ENCODE measurements at places on chromosomes 1 and 21.

GRCh38 chr1:5222626-5223025 is 568.2 kb downstream of the AJAP1 start:
- no peak for DNase-seq

DNA sequence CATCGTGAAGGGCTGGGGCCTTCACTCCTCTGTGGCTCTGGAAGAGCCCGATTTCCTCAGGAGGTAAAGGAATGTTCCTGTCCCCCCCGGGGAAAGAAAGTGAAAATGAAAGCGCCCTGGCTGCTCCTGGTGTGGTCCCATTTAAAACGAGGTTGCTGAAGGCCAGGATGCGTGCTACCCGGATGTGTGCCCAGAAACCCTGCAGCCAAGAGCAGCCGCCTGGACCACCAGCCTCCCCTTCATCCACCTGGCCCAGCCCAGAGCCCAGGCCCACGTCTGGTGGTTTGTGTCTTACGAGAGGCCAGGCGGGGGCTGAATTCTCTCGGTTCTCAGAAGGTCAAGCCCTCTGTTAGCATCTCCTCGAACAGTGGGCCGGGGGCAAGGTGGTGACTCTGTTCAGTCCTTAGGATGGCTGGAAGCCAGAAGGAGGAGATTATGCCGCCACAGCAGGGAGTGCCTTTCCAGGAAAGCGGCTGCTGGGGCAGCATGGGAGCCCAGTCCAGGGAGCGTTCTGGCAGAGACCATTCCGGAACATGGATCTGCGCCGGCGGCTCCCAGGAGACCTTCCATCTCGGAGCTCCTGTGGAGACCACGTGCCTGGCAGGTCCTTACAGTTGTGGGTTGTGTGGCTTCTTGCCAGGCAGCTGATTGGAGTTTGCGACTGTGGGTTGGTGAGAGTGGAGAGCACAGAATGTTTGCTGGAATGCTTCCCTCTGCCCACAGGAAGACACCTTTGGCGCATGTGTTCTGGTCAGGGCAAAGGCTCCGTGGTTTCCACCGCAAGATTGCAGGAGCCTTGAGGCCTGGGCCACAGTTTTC is 1.4 kb downstream of the GUK1 start:
- DNase-seq, result peak; percentile 57

DNA sequence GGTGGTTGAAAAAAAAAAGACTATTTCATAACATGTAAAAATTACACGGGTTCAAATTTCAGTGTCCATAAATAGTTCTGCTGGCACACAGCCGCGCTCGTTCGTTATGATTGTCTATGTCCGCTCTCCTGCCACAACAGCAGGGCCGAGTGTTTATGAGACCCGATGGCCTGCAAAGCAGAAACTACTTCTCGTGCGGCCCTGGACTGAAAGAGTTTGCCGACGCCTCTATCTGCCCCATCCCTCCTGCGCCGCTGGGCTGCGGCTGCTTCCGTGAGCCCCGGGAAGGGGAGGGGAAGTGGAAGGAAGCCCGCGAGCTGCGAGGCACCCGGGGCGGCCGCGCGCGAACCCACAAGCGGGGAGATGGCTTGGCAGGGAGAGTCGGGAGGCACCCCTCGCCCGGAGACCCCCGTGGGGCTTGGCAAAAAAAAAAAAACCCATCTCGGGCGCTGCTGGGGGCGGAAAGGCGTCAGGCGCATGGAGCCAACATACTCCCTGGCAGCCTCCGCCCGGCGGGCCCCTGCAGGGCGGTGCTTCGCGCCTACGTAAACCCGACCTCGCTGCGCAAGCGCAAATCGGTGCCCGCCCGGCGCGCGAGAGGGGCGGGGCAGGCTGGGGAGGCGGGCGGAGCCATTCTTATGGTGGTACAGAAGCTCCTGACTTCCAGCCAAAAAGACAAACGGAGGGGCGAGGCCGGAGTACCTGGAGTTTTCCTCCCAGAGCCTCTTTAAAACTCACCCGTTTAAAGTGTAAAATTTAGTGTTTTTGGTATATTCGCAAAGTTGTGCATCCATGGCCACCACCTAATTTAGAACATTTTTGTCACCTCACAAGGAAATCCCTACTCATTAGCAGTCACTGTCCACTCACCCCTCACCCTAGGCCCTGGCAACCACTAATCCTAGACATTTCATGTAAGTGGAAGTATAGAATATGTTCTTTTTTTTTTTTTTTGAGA is 8.3 kb downstream of the SLC27A3 start:
- DNase-seq, result peak; percentile 89

- DNase-seq, result no peak
Measured at GRCh38 chr1:223853275-223853674, 7.5 kb upstream of the TP53BP2 start.

GRCh38 chr1:67991546-67991945 is 58.9 kb downstream of the DIRAS3 start:
- DNase-seq, result no peak

DNA sequence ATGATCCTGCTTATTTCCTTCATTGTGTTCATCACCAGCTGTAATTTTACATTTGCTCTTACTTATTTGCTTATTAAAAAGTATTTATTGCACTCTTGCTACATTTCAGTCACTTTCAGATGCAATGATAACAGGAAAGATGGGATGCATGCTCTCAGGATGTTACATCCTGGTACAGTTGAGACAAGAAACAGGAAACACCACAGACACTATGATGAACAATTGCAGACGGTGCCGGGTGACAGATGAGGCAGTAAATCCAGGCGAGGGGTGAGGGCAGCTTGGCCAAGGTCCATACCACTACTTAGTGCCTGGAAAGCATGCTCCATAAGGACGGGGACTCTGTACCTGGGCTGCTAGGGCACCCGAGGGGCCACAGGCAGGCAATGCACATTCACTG is 156.6 kb upstream of the RAB4A start:
- no peak for DNase-seq

- no peak for DNase-seq
Measured at GRCh38 chr1:41545996-41546832, 61.7 kb upstream of the EDN2 start.

GRCh38 chr21:35336534-35336933 is 287.4 kb upstream of the RUNX1 start:
- DNase-seq, result no peak

DNA sequence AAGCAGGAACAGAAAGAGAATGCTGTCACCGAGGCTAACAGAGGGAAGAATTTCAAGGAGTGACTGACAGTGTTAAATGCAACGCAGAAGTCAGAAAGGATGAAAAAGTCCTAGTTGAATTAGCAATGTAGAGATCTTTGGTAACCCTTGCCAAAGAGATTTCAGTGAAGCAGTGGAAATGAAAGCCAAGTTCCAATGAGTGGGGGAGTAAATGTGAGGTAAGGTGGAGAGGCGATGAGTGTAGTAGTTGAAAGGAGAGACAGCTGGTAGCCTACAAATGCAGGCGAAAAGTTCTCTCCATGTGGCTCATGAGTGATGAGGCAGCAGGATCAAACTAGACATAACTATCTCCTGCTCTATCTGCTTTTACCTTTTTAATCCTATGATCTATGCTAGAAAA is 74.6 kb upstream of the IPO9 start:
- no peak for DNase-seq

DNA sequence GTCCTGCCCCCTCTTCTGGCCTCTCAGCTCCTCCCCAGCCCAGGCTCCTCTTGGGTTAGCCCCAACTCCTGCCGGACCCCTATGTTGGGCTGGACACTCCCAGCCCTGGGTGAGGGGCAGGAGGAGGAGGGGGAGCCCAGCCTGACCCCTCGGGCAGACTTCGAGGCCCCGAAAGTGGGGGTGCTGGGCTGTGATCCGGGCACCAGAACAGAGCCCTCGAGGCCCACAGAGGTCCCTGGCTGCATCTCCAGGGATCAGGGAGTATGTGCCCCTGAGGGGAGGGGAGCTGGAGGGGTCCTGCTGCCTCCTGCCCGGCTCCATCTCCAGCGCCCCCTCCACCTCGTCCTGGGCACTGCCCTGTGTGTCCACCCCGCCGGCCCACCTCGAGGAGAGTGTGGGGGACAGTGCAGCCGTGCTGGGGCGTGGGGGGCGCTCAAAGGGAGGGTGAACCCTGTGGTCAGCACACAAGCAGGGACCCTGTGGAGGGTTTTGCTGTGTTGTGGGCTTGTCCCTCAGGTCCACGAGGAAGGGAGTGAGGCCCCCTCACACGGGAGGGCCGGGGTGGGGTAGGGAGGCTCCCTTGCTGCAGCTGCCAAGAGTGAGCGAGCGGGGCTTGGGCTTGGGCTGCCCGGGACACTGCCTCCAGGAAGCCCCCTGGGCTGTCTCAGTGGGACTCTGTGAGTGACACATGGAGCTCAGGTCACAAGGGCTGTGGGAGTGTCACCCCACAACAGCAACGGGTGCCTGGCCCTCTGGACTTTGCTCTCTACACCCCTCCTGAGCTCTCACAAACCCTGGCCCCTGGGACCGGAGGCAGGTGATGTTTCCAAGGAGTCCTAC is 54.4 kb downstream of the COL18A1 start:
- no peak for DNase-seq

DNA sequence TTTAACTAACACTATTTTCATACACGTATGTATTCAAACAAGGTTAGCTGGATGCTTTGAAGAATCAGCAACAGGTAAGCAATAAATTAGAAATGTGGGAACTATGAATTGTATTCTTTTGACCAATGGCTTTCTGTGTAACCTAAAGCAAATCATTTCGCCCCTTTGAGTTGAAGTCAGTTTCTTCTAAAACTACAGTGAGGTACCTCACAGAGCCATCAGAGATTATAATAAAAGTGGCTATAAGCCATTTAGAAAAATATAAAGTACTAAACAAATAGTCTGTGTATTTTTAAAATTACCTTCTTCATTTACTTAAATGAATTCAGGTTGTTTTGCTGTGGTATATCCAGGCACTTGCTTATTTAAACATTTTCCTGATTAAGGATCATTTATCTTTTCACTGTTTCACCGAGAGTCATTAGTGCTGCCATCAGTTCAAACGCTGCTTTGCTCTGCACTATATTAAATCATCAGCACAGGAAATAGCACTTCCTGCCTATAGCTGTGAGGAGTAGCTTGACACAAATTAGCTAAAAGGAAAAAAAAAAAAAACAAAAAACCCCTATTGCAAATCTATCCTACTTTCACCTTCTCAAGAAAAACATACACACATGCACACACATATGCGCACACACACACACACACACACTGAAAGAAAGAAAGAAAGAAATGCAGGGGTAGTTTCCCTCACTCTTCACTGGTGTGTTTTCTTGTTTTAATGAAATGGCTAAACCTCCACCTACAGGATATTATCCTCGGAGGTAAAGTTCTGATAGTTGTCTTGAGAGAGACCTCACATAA is 39.8 kb upstream of the C1orf105 start:
- DNase-seq, result no peak

GRCh38 chr1:101089613-101090338 is 64.2 kb upstream of the DPH5 start:
- no peak for DNase-seq

- DNase-seq, result no peak
Measured at GRCh38 chr1:153539395-153540093, 1.2 kb downstream of the S100A5 start.

GRCh38 chr1:230262867-230263567 is 163.1 kb downstream of the PGBD5 start:
- DNase-seq, result no peak

GRCh38 chr1:166811691-166812090 is 27.6 kb upstream of the POGK start:
- no peak for DNase-seq

GRCh38 chr1:23638786-23639241 is 52.8 kb upstream of the RPL11 start:
- no peak for DNase-seq

DNA sequence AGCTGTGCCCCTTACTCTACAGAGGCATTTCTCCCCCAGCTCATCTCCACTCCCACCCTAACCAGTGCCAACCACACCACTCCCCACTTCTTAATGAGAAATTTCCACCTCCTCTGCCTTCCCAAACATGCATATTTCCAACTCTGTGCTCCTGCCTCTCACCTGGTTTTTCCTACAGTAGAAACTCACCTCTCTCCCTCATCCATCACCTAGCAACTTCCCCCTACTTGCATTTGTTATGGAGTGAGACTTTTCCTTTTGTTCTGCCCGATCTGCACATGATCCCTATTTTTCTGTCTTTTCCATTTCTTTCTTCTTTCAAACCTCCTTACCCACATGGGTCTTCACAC is 11.9 kb downstream of the RGS8 start:
- DNase-seq, result no peak

DNA sequence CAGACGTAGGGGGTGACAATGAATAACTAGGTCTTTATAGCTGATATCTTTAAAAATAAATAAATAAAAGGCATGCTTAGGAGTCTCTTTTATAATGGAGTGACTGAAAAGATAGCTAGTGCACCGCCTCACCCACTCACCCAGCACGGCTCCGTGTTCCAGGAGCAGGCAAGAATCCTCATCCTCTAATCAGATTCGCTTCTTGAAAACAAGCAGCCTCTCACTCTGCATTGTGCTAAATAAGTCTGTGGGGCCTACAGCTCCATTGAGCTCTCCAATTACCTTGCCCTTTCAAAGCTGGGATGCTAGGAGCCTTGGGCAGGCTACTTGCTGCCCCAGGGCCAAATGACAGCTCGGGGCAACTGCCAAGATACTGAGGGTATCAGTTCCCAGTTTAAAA is 91.5 kb downstream of the TIAM1 start:
- DNase-seq, result no peak

- no peak for DNase-seq
Measured at GRCh38 chr21:41141031-41141457, 26.9 kb upstream of the BACE2 start.

DNA sequence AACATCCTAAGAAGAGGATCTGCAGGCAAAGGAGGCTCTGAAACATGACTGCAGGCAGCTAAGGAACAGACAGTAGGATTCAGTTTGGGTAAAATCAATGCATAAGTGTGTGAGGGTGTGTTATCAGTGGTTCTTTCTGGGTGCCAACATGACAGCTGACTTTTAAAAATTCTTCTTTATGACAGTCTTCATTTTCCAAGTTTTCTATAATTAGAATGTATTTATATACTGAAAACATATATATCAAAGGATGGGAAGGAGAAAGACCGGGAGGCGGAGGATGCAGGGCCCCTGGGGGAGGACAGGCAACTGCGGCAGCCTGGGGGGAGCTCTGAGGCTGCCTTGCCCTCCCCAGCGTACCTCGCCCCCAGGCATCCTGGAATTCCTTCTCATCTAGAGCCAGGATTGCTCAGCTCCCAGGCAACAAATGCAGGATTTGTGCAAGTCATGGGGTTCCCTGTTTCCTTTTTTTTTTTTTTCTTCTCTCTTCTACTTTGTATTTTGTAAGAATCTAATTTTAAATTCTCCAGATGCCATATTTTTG is 104.8 kb downstream of the CSMD2 start:
- no peak for DNase-seq

DNA sequence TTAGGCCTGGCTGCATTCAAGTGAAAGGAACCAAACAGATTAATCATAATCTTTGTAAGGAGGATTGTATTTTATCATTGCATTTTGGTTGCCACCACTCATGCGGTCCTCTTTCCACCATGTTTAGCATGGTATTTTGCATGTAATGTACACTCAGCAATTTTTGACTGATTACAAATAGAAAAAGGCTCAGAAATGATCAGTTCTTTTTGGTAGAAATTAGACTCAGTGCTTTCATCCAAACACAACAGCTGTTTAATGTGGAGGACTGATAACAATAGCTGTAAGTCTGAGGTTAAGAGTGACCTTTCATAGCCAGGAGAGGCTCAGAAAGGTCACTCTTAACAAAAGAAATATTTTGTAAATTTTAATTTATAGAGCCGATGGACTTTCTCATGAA is 25.3 kb upstream of the DPH5 start:
- no peak for DNase-seq
